ENCODE measurements at places on chromosomes 12 and 14.

GRCh38 chr14:74980398-74980730, 22.4 kb upstream of the EIF2B2 start:
- DNase-seq: peak; percentile 29

GRCh38 chr14:68780358-68781160, 12.3 kb downstream of the ZFP36L1 start:
- peak; percentile 39 for DNase-seq

DNA sequence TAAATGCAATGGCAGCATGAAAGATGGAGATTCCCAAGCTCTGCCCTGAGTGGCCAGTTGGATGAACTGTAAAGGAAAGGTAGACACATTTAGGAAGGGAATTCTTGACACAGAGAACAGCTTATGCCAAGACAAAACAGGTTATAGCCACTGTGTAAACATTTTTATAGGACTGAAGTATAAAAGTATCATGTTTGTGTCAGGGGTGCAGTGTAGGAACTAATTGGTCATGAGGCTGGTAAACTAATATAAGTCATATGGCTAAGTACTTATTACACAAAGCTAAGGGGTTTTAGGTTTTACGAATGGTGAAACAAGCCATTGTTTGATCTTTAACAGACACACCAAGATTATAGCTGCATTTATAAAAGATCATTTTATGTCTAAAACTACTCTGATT, 207.7 kb upstream of the SLC16A7 start:
- DNase-seq: no peak

- no peak for DNase-seq
Observed at GRCh38 chr14:93742761-93743160, 45.5 kb downstream of the PRIMA1 start.

DNA sequence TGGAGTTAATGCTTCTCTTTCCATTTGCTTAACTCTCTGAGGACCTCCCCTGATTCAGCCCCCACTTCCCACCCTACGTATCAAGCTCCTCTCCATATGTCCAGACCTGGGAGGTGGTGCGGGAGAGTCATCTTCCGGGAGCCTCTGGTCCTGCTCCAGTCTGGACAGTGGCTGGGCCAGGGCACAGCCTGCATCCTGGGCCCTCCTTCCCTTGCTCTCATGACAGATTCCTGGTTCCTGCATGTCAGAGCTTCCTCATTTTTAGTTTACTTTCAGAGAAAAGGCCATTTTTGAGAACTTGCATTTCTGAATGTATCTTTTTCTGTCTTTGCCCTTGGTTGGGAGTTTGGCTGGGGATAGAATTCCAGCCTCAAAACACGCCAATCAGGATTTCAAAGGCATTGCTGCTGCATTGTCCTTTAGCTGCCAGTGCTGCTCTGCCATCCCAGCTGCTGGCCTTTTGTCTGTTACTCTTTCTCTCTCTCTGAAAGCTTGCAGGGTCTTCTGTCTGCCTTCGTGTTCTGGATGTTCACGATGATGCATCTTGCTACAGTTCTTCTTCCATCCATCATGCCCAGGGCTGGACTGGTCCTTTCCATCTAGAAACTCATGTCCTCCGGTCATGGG, 54.7 kb downstream of the SLC6A12 start:
- DNase-seq: no peak

DNA sequence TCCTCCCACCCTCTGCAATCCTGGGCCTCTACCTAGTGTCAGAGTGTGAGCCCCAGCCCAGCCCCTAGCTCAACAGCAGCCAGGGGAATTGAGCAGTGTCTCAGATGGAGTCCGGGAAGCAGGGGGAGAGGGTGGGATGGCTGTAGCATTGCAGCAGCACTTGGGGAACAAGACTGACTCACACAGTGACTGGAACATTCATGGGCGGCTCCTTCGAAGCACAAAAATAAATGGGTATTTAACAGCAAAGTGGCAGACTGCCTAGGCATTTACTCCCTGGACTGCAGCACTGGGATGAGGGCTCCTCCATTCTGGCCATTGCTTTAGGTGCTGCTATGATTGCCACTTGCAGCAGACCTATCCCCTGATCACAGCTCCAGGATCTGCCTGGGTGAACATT, 46.0 kb upstream of the STK38L start:
- peak; percentile 77 for DNase-seq

DNA sequence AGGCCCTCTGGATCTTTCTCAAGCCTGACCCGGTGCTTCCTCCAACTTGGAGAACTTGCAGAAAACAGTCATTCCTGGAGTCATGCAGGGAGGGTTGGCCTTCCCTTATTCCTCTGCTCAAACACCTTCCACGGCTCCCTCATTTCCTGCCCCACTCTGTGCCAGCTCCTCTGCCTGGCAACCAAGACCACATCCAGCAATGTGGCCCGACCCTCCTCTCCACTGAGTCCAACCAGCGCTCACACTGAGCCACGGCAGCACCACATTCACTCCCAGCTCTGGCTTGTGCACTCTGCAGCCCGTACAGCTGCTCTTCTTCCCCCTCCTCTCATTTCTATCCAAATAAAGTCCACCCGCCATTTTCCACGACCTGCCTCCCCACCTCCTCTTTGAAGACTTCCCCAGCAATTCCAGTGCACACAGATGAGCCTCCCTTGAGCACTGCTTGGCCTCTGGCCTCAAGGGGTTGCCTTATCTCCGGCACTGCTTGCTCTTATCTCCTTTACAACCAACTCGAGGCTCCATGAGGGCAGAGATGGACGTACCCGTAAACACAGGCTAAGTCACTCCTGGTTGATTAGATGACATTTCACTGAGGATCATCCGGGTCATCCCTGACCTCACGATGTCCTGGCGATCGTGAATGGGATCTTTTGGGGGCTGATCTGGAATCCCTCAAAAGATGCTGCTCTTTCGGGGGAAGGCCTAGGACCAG, 5.4 kb downstream of the PGF start:
- no peak for DNase-seq

- no peak for DNase-seq
Observed at GRCh38 chr14:92557544-92557912, 43.9 kb downstream of the RIN3 start.

GRCh38 chr12:26406391-26406790, 211.0 kb downstream of the SSPN start:
- no peak for DNase-seq

DNA sequence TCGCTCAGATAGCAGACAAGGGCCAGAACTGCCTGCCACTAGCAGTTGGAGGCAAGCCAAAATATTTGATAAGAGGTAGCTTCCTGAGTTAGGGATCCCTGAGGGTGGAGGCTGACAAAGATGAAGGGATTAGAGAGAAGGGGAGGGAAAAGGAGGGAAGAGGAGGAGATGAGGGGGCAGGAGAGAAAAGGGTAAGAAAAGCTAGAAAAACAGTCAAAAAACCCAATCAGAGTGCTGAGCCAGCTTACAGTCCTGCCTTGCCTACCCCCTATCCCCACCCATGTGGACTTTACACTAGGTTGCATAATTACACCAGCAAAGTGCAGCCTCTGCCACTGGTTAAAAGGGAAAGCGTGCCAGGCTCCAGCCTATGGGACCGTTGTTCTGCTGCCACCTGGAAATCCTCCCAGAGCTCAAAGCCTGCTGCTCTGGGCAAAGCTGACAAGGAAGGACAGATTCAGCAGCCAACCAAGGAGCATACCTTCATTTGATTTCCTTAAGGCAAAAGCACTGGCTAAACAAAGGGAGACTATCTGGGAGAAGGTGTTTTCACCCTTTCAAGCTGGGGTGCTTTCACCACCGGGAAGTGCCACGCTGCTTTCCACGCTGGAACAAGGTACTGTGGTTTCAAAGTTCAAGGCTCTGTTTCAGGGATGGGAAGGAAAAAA, 3.8 kb upstream of the NUMB start:
- DNase-seq: no peak

GRCh38 chr14:39351708-39352107, 80.5 kb downstream of the FBXO33 start:
- no peak for DNase-seq

- DNase-seq: peak; percentile 82
Observed at GRCh38 chr12:14416658-14417057, 51.2 kb downstream of the ATF7IP start.

DNA sequence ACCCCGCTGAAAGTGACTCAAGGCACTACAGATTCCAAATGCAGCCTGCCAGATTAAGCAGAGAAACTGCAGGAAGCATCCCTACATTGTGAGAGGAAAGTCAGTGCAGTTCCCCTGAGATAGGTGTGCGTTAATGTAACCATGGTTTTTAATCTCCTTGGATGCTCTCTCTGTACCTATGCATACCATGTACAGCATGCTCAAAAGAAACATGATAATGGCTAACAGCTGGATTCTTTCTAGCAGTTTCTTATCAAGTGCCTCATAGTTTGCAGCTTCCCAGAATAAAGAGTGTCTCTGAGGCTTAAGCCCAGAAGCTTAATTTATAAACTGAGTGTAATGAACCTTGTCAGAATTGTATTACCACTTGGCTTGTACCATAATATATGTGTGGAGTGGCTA, 17.1 kb upstream of the MDM1 start:
- DNase-seq: no peak

- DNase-seq: no peak
Observed at GRCh38 chr12:64525461-64526160, 73.7 kb downstream of the TBK1 start.

All from fibroblast of skin of back (primary cell).